Right kidney (tissue), 9 donors: ENCODE measurements at places on chromosomes 4 and X.

- DNase-seq: no peak
Observed at GRCh38 chr4:141102367-141102766, 30.9 kb downstream of the RNF150 start.

- no peak for DNase-seq
Observed at GRCh38 chrX:43551590-43551989, 104.5 kb upstream of the MAOA start.

- no peak for DNase-seq
Observed at GRCh38 chr4:10442976-10443375, 14.2 kb downstream of the ZNF518B start.

DNA sequence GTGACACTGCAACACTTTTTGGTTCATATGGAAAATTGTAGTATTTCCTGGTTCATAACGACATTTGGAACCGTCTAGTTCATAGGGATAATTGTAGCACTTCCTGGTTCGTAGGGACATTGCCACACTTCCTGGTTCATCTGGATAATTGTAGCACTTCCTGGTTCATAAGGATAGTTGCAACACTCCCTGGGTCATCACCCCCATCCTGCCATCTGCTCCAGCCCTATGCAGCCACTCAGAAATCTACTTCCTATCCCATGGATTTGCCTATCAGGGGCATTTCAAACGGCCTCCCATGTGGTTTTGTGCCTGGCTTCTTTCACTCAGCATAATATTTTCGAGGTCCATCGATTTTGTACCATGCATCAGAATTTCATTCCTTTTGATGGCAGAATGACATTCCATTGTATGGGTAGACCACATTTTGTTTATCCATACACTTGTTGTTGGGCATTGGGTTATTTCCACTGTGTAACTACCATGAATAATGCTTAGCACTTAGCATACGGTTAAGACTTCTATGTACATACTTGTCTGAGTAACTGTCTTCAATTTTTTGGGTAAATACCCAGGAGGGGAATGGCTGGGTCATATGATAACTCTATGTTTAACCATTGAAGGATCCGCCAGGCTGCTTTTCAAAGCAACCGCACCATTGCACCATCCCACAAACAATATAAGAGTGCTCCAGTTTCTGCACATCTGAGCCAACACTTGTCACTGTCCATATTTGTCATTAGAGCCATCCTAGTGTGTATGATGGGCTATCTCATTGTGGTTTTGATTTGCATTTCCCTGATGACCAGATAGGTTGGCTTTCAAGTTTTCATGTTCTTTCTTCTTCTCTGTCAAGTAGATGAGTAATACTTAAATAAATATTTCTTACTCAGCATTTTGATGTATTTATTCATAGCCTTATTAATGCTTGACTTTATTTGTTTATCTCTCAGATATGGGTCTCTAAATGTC lies 58.3 kb upstream of the CD99 start:
- DNase-seq: no peak

DNA sequence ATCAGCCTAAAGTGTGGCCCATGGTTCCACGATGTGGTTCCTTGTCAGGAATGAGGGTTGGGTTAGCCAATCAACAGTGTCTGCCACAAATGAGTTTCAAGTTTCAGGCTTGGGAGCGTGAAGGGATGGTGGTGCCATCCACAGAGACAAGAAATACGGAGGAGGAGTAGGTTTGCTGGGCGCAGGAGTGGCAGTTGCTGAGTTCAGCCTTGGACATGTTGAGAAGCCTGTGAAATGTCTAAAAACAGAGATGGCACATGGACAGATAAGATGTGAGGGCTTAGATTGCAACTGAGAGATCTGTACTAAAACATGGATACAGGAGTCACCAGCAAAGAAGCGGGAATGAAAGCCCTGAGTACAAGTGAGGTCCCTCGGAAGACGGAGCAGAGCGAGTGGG lies 481.0 kb downstream of the BCOR start:
- DNase-seq: no peak

- no peak for DNase-seq
Observed at GRCh38 chr4:53365121-53365485, 758 bp downstream of the SCFD2 start.

GRCh38 chr4:140019619-140020347 lies 134.2 kb downstream of the MAML3 start:
- no peak for DNase-seq

DNA sequence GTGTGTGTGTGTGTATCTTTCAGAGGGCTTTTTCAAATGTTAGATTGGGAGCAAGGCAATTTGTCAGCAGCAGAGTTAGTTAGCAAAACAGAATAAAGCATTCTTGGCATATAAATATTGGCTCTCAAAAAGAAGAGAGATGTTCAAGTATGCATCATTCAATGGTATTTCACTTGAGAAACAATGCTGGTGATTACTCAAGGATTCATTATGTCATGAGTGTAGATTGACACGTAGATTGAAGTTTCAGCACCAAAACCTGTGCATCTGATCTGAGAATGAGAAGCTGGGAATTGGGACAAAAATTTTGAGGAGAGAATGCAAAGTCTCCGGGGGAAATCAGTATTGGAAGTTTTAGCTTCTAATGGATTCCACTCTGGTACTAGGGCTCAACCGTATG lies 241.4 kb downstream of the FRMPD4 start:
- DNase-seq: no peak

DNA sequence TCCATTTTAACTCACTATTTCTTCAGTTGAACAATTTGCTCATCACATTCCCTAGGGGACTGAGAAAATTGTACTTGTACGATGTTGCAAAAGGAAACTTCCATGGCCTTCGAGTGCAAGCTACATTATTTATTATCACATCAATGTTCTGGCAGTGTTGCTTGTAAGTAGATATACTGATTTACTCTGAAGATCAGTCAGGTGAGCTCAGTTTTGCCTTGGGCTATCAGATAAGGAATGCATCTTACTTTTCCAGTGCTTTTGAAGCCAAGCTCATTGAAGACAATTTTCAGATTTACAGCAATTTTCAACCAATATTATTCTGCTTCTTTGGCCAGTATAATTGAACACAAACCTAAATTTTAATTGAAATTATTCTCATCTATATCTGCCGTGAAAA lies 1296.9 kb downstream of the RAPGEF2 start:
- DNase-seq: no peak

DNA sequence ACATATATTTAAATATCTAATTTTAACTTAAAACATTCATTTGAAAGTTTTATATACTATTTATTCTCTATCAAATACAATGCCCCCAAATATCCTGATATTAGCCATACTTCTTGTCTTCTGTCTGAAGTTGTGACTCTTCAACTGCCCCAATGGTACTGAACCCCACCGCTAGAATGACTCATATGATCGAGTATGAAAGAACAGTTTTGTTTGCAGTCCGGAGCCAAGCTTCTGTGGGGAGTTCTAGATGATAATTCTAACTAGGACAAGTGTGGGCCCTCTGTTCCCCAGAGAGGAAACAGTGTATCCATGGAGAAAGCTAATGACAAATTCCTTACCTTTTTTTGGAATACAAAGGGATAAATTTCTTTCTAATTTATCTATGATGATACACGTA lies 24.7 kb upstream of the CT47A1 start:
- no peak for DNase-seq

DNA sequence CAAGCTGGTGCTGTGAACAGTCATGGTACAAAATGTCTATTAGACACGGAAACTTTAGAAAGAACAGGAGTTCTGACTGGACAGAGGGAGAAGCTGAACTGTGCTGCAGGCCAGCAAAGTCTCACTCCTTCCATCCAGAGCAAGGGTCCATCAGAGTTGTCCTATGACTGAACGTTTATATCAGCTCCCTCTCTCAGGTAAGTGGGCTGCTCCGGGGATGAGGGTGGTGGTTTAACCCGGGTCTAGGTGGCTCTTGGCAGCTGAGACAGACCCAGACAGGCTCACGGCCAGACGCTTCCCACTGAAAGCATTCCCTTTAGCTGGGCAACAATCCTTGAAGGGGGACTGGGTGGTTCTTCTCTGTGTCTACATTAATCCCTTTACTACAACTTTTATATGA lies 385.0 kb upstream of the SMIM31 start:
- DNase-seq: no peak

DNA sequence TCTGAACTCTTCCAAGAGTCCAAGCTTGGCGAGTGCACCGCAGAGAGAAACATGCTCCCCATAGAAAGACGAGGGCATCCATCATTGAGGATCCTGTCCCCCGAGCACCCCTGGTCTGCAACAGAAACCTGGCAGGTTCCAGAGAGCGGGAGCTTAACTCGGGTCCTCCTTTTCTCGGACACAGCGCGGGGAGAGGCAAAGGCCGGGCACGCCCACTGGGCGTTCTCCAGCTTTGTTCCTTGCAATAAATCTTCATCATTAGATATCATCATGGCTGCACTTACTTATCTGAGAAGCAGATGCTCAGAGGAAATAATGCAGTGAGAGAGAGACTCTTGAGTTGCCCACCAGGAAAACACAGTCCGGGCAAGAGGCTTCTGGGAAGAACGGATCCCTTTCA lies 90.1 kb upstream of the PSAPL1 start:
- DNase-seq: no peak

- peak; percentile 78 for DNase-seq
Observed at GRCh38 chrX:108439426-108439942, at the start of gene COL4A5. Gene COL4A5, plus strand, starts transcription at chrX:108439838. Its CDS starts 288 bp downstream, at chrX:108440126.

DNA sequence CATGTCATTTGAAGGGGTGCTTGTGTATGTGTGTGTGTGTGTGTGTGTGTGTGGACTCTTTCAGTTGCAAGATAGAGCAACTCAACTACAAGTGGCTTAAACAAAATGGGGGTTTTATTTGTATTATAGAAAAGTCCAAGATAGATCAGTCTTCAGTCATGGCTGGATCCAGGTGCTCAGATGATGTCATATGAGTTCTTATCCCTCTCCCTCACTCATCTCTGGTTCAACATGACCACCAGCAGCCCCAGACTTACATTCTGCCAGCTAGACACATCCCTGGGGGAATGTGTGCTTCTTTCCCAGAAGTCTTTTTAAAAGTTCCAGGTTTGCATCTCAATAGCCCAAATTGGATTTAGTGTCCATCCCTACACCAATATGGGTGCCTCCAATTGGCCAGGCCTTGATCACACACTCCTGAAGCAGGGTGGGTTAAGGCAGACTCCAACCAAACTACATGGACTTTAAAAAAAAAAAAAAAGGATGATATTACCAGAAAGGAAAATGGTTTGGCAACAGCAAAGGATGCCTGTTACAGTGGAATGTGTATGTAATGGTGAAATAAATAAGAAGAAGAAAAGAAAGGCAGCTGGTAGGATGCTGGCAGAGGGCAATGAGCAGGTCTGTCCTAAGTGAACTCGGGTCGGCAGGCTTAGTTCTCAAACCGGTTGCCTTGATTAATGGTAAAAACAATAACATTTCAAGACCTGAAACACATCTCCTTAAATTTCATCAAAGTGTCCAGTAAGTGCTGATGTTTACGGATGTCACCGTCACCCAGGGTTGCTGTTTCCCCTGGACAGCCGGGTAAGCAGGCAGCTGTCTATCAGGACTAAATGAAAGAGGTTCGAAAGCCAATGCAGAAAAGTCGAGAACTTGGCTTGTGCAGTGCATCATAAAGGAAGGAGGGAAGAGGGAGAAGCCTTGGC lies 107.7 kb downstream of the SMIM20 start:
- no peak for DNase-seq

DNA sequence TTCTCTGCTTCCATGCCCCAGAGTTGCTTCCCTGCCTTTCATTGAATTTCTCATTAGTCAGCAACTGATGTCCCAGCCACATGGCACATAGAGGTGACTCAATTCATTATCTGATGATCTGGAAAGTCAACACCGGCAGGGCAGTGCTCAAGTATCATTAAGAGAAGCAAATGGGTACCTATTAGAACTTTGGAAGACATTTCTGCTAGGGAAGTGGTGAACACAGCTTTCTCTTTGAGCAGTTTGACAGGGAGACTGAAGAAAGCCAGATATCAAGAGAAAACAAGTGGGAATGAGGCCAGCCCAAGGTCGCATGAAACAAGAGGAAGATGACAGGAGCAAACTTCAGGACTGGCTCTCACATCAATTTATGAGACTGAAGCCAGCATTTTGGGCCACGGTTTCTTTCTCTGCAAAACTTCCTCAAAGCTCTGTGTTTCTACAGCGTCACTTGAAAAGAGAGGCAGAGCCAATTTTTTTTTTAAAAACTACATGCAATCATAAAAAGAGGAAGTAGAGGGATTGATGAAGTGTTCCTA lies 108.3 kb upstream of the RPS6KA3 start:
- DNase-seq: no peak

DNA sequence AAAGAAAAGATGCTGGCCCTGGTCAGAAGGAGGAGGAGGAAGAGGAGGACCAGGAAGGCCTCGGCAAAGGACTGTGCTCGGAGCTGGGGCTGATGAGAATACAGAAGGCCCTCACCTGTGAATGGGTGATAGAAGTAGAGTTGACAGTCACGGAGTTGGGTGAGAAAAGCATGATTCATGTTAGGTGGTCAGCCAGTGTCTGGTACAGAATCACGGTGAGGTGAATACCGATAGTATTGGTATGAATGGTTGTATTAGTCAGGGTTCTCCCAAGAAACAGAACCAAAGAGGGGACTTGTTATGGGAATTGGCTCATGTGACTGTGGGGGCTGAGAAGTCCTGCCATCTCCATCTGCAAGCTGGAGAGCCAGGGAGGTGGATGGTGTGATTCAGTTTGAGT lies 32.5 kb upstream of the FAM156A start:
- DNase-seq: no peak

- DNase-seq: no peak
Observed at GRCh38 chrX:54248309-54248708, 65.3 kb upstream of the FAM120C start.

DNA sequence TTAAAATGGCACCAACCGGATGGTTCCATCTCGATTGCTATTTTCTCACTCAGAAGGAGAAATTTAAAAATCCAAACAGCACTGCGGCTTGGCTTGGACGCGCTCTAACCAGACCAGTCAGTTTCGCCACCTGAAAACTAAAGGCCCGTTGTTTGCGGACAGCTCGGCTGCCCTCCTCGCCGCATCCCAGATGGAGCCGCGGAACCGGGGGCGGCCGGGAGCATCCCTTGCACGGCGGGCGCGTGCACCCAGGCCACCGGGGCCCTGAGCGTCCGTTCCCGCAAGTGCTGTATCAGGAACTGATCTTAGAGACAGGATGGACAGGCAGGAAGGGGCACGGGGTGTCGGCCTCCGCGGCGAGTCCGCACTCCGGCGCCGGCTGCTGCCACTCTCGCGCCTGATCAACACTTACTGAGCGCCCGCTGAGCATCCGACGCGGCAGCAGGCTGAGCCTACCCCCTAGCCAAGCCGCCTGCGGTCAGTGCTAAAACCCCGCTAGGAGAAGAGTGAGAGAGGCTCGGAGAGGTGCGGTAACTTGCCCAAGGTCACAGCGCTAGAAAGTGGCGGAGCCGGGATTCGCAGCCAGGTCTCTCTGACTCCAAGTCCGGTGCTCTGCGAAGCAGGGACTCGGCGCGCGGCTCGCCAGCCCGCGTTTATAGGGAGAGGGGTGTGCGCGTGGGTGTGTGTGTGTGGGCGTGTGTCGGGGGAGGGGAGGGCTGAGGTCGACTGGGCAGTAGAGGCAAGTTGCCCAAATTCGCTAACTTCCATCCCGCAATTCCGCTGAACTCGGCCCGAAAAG lies at the start of gene CITED1:
CITED1 (minus strand) TSS at position 629 of the 799 bp plus-strand sequence. CDS start 3,045 bp downstream, outside the sequence.
- peak; percentile 47 for DNase-seq

DNA sequence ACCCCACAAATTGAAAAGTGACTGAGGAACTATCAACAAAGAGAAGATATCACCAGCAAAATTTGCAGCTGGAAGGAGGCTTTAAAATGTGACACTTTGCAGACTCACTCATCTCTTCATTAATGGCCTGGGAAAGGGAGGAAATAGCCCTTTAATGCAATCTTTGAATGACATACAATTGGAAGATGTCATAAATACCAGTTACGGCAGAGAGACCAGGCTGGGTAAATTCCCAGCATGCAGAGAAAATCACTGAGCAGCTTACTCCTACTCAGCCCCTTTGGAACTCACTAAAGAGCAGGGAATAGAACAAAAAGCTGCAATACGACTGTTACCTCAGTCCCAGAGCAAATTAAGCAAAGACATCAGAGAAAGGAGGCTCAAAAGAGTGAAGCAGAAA lies 238.9 kb downstream of the HS3ST1 start:
- no peak for DNase-seq
